ENCODE measurements at places on chromosomes 13 and 19. TPM values are rescaled to one million over a fixed set of nuclear protein-coding genes. Genes with fewer than 3 reads are reported as not detected.

GSX1 gene
- not detected for polyA plus RNA-seq

CACNG6 gene
- polyA plus RNA-seq: not detected

ZNF134 gene
- polyA plus RNA-seq: 5.3 TPM

GRCh38 chr19:18591735-18592385 is 3.3 kb downstream of the REX1BD start:
- no peak for DNase-seq
- H3K4me3 ChIP-seq: no peak overlapping the region
- H3K27me3 ChIP-seq: no peaks in the 10 kb centered on the region
- peaks cover 45% of the 10 kb centered on the region for H3K4me1 ChIP-seq

DNA sequence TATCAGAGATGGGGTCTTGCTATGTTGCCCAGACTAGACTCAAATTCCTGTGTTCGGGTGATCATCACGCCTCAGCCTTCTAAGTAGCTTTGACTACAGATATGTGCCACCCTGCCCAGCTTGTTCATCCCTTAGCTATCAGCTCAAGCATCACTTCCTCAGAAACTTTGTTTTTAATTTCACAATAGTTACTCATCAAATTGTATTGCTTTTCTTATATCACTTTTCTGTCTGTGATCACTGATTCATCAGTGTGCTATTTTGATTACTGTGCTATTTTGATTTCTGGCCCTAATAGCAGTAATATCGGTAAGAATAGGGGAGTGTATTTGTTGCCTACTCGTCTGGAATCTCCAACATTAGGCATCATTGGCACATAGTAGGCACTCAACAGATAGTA is 878.6 kb upstream of the PCDH20 start:
- no peak for DNase-seq
- no peaks in the 10 kb centered on the region for H3K36me3 ChIP-seq
- no peak overlapping the region for H3K4me3 ChIP-seq

DNA sequence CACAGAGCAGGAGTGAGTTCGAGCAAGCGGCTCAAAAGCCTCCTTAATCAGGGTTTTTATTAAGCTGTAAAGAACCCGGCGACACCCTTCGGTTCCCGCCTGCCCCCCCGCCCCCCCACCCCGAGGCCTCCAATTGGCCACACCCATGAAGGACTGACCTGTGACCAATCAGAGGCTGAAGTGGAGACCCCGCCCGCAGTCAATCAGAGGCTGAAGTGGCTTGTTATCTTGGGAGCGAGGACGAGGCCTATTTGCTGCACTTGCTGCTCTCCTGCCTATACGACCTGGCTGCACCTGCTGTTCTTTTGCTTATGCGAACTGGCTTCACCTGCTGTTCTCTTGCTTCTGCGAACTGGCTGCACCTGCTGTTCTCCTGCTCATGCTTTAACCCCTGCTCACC is 844.9 kb downstream of the OLFM4 start:
- no peak overlapping the region for H3K4me3 ChIP-seq
- no peaks in the 10 kb centered on the region for H3K36me3 ChIP-seq
- no peaks in the 10 kb centered on the region for H3K27me3 ChIP-seq
- no peaks in the 10 kb centered on the region for H3K4me1 ChIP-seq
- H3K27ac ChIP-seq: no peak overlapping the region
- no peak for DNase-seq

DNA sequence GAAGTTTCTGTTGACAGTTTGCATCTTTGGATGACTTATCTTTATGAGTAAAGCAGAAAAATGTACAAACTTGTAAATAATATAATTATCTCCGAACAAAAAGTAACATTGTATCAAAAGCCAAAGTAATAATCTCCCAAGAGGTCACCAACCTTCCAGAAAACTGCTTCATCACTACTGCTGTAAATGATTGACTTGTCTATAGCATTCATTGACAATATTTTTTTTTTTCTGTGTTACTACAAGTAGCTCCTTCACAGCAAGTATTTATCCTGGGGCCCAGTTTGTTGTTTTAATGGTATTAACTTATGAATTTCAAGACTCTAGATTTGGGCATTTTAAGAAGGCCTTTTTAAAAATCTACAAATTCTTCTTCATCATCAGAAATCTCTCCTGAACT is 242.4 kb downstream of the KLF12 start:
- H3K4me3 ChIP-seq: no peak overlapping the region
- no peak for DNase-seq
- no peaks in the 10 kb centered on the region for H3K36me3 ChIP-seq
- H3K27ac ChIP-seq: no peak overlapping the region
- no peaks in the 10 kb centered on the region for H3K4me1 ChIP-seq

DNA sequence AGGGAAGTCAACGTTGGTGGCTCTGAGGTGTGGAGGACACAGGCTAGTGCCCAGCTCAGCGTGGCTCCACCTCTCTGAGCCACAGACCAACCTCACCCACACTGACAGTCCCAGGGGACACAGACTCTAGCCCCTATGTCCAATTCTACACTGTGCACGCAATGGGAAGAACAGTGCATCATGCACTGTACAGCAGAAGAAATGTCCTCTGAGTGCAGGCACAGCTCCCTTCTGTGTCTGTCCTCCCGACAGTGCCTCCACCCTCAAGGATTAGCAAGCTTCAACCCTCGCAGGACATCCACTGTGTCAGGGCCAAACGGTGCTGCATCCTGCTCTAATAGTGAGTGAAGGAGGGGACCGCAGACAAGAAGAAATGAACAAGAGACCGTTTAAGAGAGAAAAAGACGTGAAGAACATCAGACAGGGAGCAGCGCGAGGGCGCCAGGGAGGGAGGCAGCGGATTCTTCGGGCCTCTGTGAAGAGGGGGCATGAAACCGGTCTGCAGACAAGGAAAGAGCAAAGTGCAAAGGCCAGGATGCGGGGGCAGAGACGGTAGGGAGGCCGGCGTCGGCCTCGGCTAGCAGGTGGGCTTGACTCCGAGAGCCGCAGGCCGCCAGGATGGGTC is 681 bp downstream of the ZNF837 start:
- no peak for DNase-seq
- peaks cover 19% of the 10 kb centered on the region for H3K4me1 ChIP-seq
- H3K27me3 ChIP-seq: no peaks in the 10 kb centered on the region
- peak overlapping the region; percentile 96 for H3K27ac ChIP-seq
- H3K36me3 ChIP-seq: no peaks in the 10 kb centered on the region

GRCh38 chr13:35716186-35716585 is 239.7 kb upstream of the MAB21L1 start:
- no peaks in the 10 kb centered on the region for H3K27me3 ChIP-seq
- no peaks in the 10 kb centered on the region for H3K36me3 ChIP-seq
- no peak overlapping the region for H3K4me3 ChIP-seq
- H3K27ac ChIP-seq: peak overlapping the region; percentile 8
- no peak for DNase-seq
- no peaks in the 10 kb centered on the region for H3K4me1 ChIP-seq

- peaks cover 77% of the 10 kb centered on the region for H3K36me3 ChIP-seq
- no peaks in the 10 kb centered on the region for H3K4me1 ChIP-seq
These were observed 8.7 kb downstream of the HOMER3 start for GRCh38 chr19:18932216-18932841.

- H3K27me3 ChIP-seq: no peaks in the 10 kb centered on the region
- no peaks in the 10 kb centered on the region for H3K4me1 ChIP-seq
- no peak overlapping the region for H3K4me3 ChIP-seq
- no peak for DNase-seq
These were observed 454.9 kb downstream of the LMO7 start for GRCh38 chr13:76091076-76091475.

DNA sequence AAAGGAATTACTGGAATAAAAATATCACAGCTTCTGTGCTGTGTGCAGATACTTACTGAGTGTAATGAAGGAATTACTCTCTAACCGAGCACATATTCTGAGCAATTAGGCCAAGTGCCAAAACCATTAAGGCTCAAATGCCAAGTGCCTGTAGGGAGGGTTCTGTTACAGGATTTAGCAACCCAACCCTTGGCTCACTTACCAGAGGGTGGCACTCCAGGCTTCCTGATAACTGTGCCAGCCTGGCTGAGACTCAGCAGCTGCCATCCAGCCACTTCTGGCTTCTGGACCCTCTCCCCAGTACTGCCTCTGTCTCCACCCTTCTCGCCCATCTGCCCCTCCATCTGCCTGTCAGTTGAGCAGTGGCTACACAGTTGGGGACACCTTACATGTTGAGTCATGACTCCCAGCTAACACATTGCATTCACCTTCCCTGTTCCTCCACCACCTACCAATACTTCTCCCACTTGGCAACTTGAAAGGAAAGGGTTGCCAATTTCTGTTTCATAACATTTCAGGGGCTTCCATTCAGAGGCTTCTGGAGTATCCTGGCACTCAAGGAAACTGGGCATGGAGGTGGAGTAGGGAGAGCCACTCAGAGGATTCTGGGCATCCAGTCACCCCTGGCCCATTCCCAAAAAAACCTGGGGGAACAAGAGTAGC is 110.5 kb downstream of the COG6 start:
- no peaks in the 10 kb centered on the region for H3K27me3 ChIP-seq
- peaks cover 24% of the 10 kb centered on the region for H3K4me1 ChIP-seq
- no peak overlapping the region for H3K27ac ChIP-seq

DNA sequence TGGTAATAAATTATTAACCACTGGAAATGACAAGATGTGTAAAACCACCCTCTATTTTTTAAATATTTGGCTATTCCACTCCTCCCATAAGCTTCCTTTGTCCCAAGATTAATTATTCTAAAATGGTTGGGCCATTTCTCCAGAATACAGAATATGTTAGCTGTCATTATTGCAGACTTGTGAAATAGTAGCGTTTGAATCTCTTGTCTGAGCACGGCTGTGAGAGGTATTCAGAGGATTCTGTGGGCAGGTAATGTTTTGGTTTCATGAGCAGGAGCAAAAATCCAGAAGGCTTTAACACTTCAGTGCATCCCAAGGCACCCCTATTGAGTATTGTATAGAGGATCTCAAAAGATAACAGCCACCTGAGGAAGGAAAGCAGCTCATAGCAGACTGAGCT is 256.0 kb downstream of the UQCRFS1 start:
- H3K4me1 ChIP-seq: peaks cover under 1% of the 10 kb centered on the region
- no peak for DNase-seq
- no peak overlapping the region for H3K27ac ChIP-seq
- no peaks in the 10 kb centered on the region for H3K27me3 ChIP-seq
- no peak overlapping the region for H3K4me3 ChIP-seq
- H3K36me3 ChIP-seq: no peaks in the 10 kb centered on the region

GRCh38 chr19:3073159-3073563 is 10.9 kb upstream of the TLE5 start:
- H3K36me3 ChIP-seq: no peaks in the 10 kb centered on the region
- no peak overlapping the region for H3K4me3 ChIP-seq

DNA sequence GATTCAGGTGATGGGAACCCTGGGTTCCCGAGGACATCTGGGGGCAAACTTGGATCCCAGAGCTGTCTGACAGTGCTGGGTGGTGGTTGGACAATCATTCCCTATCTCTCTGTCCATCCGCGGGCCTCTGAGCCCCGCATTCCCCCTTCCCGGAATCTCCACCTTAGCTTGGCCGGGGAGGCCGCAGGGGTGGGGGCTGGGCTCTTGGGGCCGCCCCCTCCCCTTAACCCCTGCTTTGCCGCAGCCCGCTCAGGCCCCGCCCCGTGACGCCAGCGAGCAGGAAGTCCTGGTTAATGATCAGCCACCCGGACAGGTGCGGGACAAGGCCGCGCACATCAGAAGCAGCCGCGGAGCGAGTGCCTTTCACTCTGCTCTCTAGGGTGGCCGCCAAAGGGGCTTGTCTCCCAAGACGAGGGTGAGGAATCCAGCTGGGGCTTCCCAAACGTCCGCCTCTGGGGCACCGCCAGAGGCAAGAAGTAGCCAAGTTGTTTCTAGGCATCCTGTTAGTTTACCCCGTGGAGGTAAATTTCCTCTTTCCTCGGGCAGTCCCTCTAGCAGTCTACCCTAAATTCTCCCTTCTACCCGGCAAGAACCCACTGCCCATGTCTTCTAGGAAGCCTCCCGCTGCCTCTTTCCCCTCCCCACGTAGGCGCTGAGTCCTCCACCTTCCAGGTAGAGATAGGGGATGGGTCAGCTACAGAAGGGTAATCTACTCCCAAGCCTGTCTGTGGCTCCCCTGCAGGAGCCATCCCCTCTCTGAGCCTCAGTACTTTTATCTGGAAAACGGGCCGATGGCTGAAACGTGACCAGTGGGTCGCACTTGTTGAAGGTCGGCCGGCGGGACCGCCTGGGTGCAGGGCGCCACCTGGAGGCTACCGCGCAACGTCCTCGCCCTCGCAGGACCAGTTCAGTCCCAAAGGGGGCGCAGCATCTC is 3.0 kb downstream of the IRF2BP1 start:
- no peak overlapping the region for H3K27ac ChIP-seq
- DNase-seq: peak; percentile 74
- no peaks in the 10 kb centered on the region for H3K36me3 ChIP-seq
- H3K27me3 ChIP-seq: no peaks in the 10 kb centered on the region
- H3K4me1 ChIP-seq: peaks cover 11% of the 10 kb centered on the region

ZIC5 gene
- polyA plus RNA-seq: not detected

FKRP gene
- 20.7 TPM for polyA plus RNA-seq

DNA sequence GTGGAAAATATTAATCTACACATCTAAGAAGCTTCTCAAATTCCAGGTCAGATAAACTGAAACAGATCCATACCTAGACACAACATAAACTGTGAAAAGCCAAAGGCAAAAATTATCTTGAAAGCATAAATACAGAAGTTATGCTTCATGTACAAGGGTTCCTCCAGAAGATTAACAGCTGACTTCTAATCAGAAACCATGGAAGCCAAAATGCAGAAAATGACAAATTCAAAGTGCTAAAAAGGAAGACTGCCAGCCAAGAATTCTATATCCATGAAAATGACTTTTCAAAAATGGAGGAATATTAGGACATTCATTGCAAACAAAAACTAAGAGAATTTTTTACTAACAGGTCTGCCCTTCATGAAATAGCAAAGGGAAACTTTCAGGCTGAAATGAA is 72.8 kb downstream of the MYO16 start:
- H3K27me3 ChIP-seq: no peaks in the 10 kb centered on the region
- no peak for DNase-seq

DNA sequence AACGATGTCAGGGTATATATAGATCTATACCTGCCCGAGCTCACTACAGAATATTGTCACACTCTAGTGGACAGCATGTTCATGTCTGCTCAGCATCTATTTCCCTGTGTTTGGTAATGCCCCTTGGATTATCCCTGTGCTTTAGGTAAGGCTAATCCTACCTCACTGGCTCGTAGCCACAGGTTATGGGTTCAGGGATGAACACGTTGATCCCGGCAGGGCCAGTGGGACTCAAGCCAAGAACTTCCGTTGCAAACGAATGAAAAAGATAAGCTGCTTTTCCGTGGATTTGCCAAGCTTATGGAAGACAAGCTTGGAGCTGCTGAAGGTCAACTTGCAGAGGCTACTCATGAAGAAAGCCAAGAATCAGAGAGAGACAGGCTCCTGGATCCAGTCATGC is 400.0 kb upstream of the TSHZ3 start:
- no peak overlapping the region for H3K4me3 ChIP-seq
- no peaks in the 10 kb centered on the region for H3K27me3 ChIP-seq
- DNase-seq: no peak
- no peaks in the 10 kb centered on the region for H3K36me3 ChIP-seq

- H3K4me3 ChIP-seq: no peak overlapping the region
- H3K4me1 ChIP-seq: no peaks in the 10 kb centered on the region
- DNase-seq: no peak
These were observed 17.9 kb downstream of the BTBD2 start for GRCh38 chr19:1997353-1998233.

GRCh38 chr13:43232873-43233265 is 209.5 kb downstream of the DNAJC15 start:
- no peaks in the 10 kb centered on the region for H3K4me1 ChIP-seq
- no peaks in the 10 kb centered on the region for H3K36me3 ChIP-seq
- no peak overlapping the region for H3K27ac ChIP-seq
- H3K4me3 ChIP-seq: no peak overlapping the region

GRCh38 chr13:96793404-96793755 is 200.9 kb downstream of the OXGR1 start:
- no peaks in the 10 kb centered on the region for H3K36me3 ChIP-seq
- H3K27me3 ChIP-seq: no peaks in the 10 kb centered on the region
- H3K4me1 ChIP-seq: no peaks in the 10 kb centered on the region
- H3K27ac ChIP-seq: no peak overlapping the region

GRCh38 chr13:107203146-107203847 is 635.4 kb upstream of the ARGLU1 start:
- H3K27ac ChIP-seq: peak overlapping the region; percentile 89
- no peaks in the 10 kb centered on the region for H3K36me3 ChIP-seq
- H3K4me3 ChIP-seq: no peak overlapping the region
- DNase-seq: no peak

All from heart left ventricle (tissue), 16 donors.